ENCODE measurements at places on chromosomes 1 and 21.

GRCh38 chr1:23599125-23599524 is 39.8 kb upstream of the ID3 start:
- DNase-seq = no peak

GRCh38 chr1:243962541-243962940 is 88.5 kb upstream of the ZBTB18 start:
- DNase-seq = no peak

GRCh38 chr21:35366394-35367080 is 317.4 kb upstream of the RUNX1 start:
- peak; percentile 93 for DNase-seq

DNA sequence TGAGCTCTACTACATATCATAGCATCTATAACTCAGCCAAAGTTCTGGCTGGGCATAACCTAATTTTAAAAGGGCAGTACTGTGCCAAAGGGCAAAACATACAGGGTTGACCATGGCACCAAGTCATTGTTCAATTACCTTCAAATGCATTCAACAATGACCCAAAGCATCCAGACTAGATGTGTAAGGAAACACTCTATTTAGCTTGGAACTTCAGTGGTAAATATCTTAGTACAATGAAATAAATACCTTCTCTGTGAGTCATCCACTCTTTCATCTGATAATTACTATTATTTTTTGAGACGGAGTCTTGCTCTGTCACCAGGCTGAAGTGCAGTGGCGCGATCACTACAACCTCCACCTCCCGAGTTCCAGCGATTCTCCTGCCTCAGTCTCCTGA is 70.0 kb downstream of the NVL start:
- DNase-seq = no peak

DNA sequence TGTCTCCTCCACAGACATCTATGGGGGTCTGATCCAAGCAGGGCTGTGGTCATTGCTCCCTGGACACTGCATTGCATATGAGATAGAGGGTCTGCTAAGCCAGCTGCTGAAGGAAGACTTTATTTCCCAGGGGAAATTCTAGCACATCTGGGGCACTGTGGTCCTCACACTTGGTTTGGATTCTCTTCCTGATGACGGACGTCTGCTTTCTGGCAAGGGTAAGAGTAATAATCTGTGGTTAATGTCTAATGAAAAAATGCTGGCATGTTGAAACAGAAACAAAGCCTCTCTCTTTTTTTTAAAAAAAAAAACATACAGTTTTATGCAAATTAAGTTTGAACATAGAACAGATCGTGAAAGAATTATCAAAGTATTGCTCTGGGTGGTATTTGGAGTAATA is 553.9 kb downstream of the DPYD start:
- no peak for DNase-seq

DNA sequence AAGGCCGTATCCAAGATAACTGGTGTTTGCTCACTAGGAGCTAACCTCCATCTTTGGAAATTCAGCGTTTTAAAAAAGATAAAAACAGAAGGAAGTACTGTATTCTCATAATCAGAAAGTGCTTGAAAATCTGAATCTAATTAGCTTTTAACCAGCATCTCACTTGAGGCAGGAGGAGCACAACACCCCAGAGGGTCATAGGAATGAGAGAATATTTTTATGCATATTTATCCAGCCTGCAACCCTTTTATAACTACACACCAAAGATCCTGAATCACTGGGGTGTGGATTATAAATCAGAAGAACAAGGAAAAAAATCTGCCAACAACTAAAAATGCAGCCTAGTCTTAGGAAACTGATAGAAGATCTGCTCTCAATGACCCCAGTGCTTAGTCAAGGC is 68.0 kb upstream of the PTCH2 start:
- DNase-seq = peak; percentile 39
